ENCODE measurements at places on chromosomes 2 and 18. TPM values are rescaled to one million over a fixed set of nuclear protein-coding genes. Genes with fewer than 3 reads are reported as not detected.

The RNF149 gene
- total RNA-seq = 56.1 TPM

The TYW5 gene
- 6.8 TPM for total RNA-seq

The SCN1A gene
- not detected for total RNA-seq

The NTSR2 gene
- total RNA-seq = not detected

The POTEI gene
- total RNA-seq = not detected

The REG3A gene
- total RNA-seq = not detected

The SP3 gene
- 48.4 TPM for total RNA-seq

The WDR54 gene
- total RNA-seq = 64.7 TPM

The KLHL14 gene
- total RNA-seq = not detected

The TUBA4B gene
- total RNA-seq = not detected

The EFHD1 gene
- total RNA-seq = not detected

The TIA1 gene
- total RNA-seq = 23.8 TPM

The ITGB6 gene
- 58.8 TPM for total RNA-seq

The TUBB8B gene
- total RNA-seq = not detected

The UPP2 gene
- not detected for total RNA-seq

The CDH19 gene
- total RNA-seq = not detected

The EVX2 gene
- total RNA-seq = not detected

The MARS2 gene
- 11.4 TPM for total RNA-seq

The IL36B gene
- not detected for total RNA-seq

The C2orf66 gene
- not detected for total RNA-seq

The CLEC4F gene
- not detected for total RNA-seq

The C1QL2 gene
- not detected for total RNA-seq

The CIB4 gene
- total RNA-seq = not detected

The GLI2 gene
- 0.39 TPM for total RNA-seq

The C2orf81 gene
- 4.8 TPM for total RNA-seq

Measured in hair follicular keratinocyte (primary cell).